NCI-H446 treated with DMSO at 0.1 percent for 48 hours (cell line): ENCODE measurements at places on chromosomes 11 and 22.
A peak's percentile ranks its signal among the peaks of the same experiment; 100 is the strongest.

DNA sequence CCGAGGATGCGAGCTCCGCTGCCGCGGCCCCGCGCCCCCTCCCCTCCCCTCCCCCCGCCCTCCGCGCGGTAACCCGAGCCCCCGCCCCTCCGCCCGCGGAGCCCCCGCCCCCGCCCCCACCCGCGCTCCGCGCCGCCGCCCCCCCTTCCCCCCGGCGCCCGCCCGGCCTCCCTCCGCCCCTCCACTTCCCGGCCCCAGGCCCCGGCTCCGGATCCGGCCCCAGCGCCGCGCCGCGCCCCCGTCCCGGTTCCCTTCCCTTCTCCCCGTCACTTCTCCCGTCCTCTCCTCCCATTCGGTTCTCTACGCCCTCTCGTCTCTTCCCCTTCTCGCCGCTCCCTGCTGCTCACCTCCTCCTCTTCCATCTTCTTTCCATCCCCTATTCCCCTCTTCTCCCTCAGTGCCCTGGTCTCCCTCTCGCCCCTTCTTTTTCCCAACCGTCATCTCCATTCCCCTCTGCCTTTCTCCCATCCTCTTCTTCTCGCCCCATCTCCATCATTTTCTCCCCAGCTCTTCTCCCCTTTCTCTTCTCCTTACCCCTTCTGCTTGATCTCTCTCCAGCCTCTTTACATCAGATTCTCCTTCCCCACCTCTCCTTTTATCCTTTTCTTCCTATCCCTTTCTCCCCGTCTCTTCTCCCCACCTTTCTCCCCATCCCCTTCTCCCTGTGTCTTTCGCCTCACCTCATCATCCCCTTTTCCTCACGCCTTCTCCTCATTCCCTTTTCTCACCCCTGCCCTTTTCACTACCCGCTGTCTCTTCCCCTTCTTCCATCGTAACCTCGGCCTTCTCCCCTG is at the start of gene DCHS1:
TSS of gene DCHS1 (minus strand) at position 20 of the 794 bp plus-strand sequence. CDS start 14,196 bp downstream, outside the sequence.
- no peak for DNase-seq

- DNase-seq, result no peak
Observed at GRCh38 chr11:72743321-72744221, 8.6 kb downstream of the ARAP1 start.

DNA sequence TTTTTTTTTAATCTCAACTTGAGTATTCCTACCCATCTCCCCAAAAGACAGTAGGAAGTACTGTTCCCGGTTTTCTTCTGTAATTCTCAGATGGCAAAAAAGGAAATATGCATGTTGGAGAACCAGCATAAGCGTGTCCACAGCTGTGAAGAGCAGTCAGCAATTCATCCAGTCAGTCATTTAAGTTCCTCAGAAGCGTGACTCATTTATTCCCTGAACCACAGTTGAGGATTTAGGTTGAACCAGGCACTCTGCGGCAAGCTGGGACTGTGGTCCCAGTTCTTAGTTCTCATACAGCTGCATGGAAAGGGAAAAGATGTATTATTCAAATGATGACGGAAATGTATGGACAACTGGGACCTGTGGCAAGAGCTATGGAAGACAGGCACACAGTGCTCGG is 61.0 kb upstream of the MYO18B start:
- DNase-seq, result no peak

DNA sequence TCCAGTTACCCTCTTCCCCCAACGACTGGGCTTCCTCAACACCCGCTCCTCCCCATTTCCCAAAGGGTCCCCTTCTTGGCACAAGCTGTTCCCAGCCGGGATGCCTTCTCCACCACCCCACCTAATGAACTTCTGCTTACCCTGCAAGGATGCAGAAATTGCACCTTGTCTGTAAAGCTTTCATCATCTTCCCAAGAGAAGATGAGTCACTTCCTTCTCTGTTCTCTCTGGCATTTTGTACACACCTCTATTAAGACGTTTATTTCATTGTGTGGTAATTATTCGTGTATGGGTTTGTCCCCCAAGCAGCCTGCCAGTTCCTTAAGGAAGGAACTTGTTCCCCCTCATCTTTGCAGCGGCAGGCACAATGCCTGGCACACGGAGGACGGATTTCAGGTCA is 351.1 kb downstream of the CADM1 start:
- DNase-seq, result no peak

DNA sequence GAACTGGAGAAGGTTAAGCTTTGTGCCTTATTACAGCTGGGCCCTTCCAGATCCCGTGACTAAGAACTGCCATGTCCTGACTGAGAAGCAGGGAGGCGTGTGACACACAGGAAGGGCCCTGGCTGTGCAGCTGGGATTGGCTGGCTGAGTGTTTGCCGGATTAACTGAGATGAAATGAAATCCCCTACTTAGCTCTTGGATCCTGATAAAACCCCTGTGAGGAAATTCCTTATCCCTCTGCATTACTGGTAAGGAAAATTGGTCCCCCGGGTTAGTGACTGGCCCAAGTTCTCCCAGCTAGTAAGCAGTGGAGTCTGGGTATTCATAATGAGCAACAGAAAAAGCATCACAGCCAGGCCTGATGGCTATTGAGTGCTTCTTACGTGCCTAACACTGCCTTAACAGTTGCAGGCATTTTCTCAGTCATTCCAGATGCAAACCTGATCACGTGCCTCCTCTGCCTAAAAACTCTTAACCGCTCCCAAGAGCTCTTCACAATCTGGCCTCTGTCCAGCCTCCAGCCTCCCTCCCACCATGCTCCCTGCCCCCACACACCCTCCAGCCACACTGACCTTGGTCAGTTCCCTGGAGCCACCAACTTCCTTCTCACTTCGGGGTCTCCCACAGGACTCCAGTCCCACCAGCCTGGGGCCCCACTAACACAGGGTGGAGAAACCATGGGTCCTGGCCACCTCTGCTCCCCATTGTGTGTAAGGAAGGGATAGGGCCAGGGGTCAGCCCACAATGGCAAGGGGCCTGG is 37.8 kb downstream of the ARRB1 start:
- DNase-seq, result no peak

GRCh38 chr22:17284888-17285287 is 65.7 kb upstream of the ADA2 start:
- DNase-seq, result no peak

- DNase-seq, result no peak
Observed at GRCh38 chr11:109680127-109680526, 258.1 kb downstream of the C11orf87 start.

GRCh38 chr22:21762712-21763581 is 27.4 kb upstream of the YPEL1 start:
- DNase-seq, result no peak

GRCh38 chr11:46256540-46257001 is 20.9 kb upstream of the CREB3L1 start:
- no peak for DNase-seq

DNA sequence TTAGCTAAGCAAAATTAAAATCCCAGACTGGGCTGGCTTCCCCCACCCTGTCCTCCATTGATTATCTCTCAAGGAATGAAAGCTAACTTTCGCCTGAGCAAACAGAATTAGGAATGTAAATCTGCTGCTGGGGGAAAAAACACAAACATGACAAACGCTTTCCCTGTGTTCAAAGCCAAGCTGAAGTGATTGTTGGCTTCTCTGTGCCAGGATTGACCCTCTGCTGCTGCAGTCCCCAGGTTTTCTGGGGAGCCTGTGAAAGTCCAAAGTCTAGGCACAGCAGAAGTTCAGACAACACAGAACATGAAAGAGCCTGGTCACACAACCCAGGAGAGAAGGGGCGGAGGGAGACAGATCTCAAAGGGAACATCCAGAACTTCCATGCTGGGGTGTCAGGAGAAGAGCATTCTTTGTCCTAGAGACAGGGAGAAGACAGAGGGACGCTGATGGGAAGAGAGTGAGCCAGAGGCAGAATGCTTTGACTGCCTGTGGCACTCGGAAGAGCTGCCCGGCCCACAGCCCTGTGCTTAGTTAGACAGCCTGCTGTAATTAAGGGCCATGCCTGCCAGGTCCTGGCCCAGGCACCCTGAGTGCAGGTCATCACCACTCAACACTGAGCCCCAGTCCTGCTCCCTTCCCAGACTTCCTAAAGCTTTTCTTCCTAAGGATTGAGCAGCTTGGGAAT is 6.9 kb downstream of the PATZ1 start:
- no peak for DNase-seq

DNA sequence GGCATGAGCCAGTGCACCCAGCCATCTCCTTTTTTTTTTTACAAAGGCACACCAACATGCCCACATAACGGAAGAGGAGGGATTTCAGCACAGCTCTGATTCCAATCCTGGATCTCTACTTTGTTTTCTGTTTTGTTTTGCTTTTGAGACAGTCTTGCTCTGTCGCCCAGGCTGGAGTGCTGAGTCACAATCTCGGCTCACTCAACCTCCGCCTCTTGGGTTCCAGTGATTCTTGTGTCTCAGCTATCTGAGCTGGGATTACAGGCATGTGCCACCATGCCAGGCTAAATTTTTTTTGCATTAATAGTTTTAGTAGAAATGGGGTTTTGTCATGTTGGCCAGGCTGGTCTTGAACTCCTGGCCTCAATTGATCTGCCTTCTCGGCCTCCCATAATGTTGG is 28.1 kb downstream of the VSTM5 start:
- no peak for DNase-seq

GRCh38 chr11:72968390-72968789 is 154.2 kb downstream of the ATG16L2 start:
- no peak for DNase-seq

DNA sequence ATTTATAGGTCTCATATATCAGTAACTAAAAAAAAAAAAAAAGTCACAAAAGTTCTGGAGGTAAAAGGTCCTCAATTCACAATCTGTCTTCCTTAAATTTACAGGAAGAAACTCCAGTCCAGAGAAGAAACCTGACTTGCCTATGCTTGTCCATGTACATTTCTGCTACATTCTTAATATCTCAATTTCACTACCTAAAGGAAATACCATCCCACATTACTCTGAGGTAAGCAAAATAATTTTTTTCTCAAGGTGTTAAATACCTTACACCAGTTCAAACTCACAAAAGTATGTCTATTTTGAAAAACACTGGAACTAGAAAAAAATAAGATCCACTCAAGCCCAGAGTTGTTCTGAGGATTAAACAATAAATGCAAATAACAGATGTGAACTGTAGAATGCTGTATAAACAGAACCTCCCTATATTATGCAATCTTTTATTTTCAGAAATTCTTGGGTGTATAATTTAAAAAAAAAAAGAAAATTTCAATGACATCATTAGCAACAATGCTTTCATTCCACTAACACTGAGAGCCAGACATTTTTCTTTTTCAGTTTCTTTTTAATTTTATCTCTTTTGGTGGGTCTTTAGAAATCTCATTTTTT is 49.9 kb upstream of the GDPD4 start:
- no peak for DNase-seq

GRCh38 chr11:123357353-123357989 is 72.6 kb upstream of the GRAMD1B start:
- DNase-seq, result no peak

- DNase-seq, result no peak
Observed at GRCh38 chr11:2149864-2150847, 10.9 kb downstream of the INS start.

DNA sequence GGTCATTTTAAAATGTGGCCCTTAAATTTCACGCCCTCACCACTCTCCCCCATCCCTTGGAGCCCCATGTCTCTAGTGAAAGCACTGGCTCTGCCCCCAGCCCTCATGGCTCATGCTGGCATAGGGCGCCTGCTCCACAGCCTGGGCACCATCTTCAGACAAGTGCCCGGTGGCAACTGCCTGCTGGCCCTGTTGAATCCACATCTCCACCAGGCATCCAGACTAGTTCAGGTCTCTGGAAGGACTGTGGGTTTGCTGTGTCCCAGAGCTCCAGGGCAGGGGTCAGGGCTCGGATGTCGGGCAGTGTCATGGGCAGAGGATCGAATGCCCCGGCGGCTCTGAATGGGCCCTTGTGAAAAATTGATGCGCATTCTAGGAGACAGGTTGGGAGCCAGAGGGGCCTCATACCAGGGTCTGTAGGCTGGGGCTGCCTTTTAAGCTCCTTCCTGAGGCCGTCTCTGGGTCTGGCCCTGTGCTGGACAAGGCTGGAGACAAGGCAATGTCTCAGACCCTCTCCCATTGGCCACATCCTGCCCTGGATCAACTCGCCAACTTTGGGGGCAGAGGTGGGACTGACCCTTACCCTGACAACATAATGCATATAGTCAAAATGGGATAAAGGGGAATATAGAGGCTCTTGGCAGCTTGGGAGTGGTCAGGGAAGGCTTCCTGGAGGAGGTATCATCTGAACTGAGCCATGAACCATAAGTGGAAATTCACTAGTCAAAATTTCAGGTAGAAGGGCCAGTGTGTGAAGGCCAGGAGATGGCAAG is 1.2 kb downstream of the MYO7A start:
- no peak for DNase-seq

DNA sequence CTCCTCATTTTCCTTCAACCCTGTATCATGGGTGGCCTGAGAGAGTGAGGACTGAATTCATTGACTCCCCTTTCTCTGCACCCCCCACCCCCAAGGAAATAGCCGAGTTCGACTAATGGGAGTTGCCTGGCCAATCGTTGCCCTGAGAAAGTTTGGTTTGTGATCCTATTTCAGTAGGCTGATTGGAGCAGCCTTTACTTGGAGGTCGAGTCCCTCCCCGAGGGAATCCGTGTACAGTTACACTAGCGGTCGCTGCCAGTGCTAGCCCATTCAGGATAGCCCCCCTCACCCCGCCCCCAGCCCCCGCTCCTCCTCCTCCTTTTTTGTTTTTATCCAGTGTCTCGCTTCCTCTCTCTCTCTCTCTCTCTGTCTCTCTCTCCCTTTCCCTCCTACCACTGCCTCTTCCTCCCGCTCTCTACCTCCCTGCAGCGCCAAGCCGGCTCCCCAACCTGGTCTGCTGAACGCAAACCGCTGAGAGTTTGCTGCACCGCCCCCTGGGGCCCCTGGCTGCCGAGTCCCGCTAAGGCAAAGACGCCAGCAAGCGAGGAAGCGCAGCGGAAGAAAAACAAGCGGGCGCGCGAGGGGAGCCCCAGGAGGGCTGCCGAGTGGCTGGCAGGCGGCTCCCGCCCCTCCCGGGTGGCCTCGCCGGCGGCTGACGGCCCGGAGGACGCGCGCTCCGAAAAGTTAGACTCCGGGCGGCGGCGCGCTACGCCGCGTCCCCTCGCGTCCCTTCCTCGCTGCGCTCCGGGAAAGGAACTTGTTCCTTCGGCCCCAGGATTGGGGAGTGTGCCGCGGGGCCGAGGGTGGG is at the start of gene GRAMD1B:
TSS of gene GRAMD1B (plus strand) at position 357 of the 808 bp plus-strand sequence. CDS start 524 bp downstream, outside the sequence.
- DNase-seq, result peak; percentile 40

GRCh38 chr11:29435421-29435820 is 581.4 kb downstream of the KCNA4 start:
- DNase-seq, result no peak

DNA sequence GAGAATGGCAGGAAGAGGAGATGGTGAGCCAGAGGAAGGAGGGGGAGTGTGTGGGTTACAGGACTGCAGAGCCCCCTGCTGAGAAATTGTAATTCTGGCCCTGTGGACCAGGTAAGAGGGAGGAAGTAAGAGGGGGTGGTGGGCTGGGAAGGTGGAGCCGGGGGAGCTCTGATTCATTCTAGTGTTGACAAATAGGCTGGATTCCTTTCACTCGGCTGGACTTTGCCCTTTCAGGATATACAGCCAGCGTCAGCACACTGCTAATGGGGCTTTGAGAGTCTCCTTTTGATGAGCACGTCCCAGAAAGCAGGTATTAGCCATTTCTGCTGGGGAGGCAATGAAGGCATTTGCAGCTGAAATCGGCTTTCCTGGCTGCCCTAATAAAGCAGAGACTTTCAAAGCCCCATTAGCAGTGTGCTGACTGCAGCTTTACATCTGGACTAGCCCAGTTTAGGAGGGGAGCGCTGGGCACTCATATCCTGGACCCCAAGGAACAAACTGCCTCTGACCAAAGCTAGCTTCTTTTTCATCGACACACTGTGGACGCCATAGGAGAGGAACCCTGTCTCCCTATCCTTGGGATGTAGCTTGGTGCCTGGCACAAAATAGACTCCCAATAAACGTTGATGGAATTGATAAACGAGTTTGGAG is 44.8 kb upstream of the CADM1 start:
- no peak for DNase-seq

GRCh38 chr11:15640318-15640717 is 525.6 kb downstream of the INSC start:
- no peak for DNase-seq
